ENCODE measurements at places on chromosomes 4 and X.

DNA sequence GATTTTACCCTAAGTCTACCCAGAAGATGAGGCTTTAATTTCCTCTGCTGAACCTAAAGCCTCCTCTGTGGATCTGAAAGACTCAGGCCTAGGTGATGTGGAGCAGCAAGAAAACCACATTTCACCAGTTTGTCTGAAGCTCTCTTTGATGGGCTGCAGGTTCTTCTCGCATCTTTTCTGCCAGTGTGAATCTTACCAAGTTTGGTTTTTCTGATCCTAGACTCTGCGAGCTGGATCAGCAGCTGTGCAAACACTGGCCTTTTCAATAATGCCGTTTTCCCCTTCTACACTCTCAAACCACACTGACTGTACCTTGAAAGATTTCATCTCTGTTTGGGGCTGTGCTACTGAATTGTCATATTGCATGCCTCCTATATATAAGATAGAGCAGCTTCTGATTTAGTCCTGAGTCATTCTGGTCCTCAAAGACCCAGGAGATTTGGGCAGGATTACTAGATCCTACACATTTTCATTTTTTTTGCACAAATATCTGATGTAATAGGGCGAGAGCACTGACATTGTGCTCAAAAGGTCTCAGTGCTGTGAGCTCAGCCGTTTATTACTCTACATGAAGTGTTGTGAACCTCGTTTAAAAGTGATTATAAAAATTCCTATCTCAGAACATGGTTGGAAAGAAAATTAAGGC lies 133.6 kb upstream of the FAM9C start:
- DNase-seq: no peak

DNA sequence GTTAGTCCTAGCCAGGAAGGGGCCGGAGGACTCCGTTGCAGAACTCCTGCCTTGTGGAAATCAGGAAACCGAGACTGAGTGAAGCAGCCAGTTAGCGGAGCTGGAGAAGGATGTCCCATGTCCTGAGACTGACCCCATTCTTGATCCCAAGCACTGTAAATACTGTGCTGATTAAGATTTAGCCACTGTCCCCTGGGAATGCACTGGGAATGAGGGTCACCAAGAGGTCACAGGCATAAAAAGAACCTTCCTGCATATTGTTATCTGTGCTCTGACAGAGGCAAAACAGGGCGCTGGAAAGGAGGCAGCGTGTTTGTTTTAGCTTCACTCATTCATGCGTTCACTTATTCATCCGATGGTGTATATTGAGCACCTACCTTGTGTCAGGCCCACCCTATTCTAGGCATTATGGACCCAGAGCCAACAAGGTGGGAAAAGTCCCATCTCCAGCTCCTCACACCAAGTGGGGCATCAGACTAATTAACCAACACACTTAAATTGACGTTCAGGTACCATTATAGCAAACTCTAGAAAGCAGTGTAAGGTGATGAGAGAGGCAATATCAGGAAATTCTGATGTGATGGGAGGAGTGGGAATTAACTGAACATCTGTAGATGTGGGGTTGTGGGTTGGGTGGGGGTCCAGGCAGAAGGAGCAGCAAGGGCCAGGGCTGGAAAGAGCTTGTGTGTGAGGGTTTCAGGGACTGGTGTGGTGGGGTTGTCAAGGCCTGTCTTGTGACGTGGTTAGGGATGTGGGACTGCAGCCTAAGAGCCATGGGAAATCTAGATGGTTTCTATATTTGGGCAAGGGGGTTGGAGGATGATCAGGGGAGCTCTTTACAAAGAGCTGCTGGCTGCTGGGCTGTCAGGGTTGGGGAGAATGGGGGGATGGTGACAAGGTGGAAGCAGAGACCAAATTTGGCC lies 10.6 kb upstream of the SLC2A9 start:
- DNase-seq: no peak

DNA sequence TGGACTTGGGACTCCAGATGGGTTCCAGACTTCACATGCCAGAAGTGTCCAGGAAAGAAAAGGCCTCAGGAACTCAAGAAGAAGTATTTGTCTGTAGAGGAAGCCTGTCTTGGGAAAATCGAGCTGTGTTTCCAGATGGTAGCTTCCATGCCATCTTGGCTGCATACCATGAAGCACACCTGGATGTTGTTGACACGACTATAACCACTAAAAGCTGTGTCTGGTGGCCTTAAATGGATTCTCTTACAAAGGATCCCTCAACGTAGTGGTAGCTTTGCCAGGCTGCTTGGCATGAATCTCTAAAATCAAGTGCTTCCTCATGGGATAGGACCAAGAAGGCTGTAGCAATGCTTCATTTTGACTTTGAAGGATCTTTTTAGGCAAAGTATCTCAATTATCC lies 313.4 kb upstream of the BOD1L1 start:
- no peak for DNase-seq

GRCh38 chr4:141636082-141636770 lies at the start of gene IL15:
TSS of gene IL15 (plus strand) at chr4:141636583. CDS start at chr4:141719465, 82,882 bp downstream.
- DNase-seq: peak; percentile 73

- DNase-seq: no peak
Observed at GRCh38 chrX:45164995-45165394, 35.7 kb downstream of the DIPK2B start.

GRCh38 chr4:61994036-61994435 lies 793.9 kb downstream of the ADGRL3 start:
- DNase-seq: no peak

DNA sequence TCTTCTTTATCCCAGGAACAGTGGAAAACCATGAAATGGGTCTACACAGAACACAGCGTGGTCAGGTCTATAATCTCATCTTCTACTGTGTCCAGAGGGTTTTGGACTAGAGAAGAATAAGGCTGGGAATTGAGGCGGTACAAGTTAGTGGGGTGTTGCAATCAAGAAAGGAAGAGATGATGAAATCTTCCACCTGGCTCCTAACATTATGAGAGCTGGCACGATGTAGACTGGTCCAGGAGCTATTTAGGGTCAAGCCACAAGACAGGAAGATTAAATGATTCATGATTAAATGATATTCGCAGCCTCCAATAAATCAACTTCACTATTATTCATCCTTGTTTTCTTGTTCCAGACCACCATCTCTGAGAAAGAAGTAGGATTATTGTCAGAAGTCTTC lies 88.0 kb downstream of the ARSF start:
- no peak for DNase-seq

GRCh38 chr4:110198049-110198434 lies 373 bp downstream of the ELOVL6 start:
- no peak for DNase-seq

DNA sequence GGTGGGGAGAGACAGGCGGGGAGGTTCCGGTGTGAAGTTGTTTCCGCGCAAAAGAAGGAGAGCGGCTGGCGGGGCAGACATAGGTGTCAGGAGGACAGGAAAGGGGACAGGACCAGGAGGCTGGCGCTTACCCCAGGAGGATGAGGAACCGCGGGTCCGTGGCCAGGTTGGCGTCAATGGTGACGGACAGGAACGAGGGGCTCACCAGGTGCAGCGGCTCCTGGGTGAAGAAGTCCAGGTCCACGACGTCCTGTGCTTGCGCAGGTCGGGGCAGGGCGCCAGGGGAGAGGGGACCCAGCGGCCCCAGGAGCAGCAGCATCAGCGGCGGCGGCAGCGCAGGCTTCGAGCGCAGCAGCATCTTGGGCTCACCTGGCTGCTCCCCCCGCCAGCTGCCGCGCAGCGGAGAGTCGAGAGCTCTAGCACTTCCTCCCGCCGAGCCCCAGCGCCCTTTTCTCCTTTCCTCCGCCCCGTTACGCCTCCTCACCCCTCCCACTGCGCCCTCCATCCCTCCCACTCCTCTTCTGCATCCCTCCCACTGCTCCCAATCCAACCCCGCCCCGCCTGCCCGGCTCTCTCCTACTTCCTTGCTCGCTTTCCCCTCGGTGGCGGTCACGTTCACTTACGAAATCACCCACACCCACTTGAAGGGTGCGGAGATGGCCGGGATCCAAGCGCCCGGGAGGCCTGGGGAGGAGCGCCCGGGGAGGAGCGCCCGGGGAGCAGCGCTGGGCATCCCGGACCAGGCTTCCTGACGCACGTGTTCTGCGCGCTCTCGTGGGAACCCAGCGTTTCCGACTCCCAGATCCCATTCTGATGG lies at the start of gene HPSE:
Gene HPSE, minus strand, starts transcription at position 424 of the 817 bp plus-strand sequence. Its CDS starts 66 bp downstream, at position 358.
- peak; percentile 69 for DNase-seq

- DNase-seq: no peak
Observed at GRCh38 chr4:130183096-130183495, 1087.1 kb downstream of the C4orf33 start.

DNA sequence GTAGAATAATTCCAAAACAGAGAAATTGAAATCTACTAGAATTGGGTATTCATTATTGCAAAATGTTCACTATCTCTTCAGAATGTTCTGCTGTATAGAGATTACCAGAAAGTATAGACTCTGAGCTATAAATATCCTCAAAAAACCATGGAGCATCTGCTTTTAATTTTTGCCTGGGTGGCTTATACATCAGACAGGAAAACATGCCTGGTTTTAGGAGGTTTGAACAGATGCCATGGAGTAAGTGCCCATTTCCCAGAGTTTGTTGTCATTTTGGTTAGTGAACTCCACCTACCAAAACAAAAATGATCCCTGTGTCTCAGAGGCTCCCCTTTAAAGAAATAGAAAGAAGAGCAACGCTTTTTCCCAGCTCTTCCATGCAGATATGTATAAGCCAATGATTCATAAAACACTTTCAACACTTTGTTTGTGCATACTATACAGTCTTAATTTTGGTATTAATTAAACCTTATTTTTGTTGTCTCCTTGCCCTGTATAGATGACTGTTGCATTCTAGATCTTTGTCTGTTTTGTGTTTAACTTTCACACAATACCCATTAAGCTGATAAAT lies 68.7 kb downstream of the MEPE start:
- no peak for DNase-seq

DNA sequence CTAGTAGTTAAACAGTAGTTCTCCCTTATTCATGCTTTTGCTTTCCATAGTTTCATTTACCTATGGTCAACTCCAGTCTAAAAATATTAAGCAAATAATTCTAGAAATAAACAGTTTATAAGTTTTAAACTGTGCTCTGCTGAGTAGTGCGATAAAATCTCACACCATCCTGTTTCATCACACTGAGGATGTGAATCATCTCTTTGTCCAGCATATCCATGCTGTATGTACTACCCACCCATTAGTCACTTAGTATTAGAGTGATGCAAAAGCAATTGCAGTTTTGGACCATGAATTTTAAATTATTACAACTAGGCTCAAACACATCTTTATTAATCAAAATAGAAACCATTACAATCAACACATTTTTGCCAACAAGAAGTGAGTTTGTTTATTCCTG lies 187.4 kb downstream of the TEX13C start:
- DNase-seq: no peak

DNA sequence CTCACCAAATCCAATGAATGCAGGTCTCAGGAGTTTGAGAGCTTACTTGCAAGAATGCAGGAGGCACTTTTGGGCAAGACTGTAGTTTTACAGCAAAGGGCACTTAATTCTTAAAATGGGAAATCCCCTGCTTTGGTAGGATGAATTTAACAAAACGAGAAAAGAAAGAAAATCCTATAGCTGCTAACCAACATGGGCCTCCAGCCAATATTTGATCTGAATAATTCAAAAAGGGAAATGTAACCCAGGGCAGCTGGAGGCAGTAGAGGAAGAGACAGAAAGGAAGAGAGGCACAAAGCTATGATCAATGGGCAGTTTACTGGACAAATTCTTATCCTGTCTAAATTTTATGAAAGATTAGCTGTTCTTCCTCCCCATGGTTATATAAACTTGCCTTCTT lies 142.3 kb downstream of the SH3KBP1 start:
- DNase-seq: no peak

DNA sequence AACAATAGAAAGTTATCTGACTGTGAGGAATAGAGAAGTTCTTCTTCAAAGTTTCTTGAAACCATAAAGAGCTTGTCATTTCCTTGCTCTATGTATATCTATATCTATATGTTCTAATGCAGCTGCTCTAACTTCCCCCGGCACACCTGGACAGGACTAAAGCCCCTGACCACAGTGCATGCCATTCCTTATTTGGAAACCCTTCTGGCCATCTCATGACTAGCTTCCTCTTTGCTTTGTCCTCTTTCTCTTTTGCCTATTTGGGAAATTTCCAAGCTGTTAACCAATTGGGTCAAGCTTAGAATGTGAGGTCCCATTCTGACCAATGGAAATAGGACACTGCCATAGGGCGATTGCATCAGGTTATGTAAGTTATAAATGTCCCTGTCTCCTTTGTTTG lies 1481.1 kb downstream of the STIM2 start:
- no peak for DNase-seq

GRCh38 chr4:145047151-145047550 lies 50.8 kb downstream of the ANAPC10 start:
- no peak for DNase-seq

- no peak for DNase-seq
Observed at GRCh38 chr4:178068136-178068535, 625.9 kb upstream of the AGA start.

DNA sequence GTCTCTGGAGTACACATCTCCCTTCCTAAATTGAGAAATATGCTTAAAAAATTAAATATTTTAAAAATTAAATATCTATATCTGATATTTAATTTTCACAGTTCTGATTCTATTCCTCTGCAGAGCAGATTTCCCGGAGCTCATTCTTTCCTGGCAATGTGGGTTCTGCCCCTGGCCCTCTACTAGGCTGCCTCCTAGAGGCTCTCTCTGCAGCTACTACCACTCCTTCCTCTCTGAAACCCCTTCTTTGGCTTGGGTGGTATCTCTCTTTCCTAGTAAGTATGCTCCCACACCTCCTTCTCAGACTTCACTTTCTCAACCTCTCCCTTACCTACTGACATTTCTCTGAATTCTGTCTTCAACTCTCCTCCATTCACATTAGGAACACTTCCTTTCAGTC lies 45.3 kb downstream of the RPGR start:
- no peak for DNase-seq

DNA sequence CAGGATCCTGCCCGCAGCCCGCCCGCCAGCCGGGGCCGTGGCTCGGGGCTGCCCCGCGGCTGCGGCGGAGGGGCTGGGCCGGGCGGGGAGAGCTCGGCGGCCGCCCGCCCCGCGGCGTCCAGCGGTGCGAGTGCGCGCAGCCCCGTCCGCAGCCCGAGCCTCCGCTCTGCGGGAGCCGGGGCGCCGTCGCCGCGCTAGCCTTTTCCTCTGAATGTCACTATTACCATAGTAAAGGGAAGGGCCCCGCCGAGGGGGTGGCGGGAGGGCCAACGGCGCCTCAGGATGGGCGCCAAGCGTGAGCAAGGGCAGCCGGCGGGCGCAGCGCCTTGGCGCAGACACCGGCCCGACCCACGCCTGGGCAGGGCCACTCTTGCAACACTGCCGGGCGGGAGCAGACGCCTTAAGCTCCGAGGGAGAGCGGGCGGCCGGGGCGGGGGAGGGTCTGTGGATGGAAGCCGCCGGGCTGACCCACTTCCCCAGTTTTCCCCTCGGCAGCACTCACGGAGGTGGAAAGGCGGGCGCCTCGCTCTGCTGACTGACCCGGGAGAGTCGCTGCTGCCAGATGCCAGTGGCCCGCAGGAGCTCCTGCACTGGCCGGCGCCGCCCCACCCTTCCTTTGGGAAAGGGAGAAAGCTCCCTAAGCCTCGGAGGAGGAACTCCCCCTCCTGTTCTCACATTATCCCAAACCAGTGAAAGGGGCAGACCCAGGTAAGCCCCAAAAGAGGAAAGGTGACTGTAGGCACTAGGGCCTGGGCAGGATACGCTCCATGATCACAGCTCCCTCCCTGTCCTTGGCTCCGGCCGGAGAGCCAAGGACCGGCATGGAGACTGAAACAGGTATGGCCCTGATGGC lies 329.4 kb downstream of the HNRNPD start:
- peak; percentile 85 for DNase-seq

All from right kidney (tissue), 9 donors.